ENCODE measurements at places on chromosomes 4 and X.

GRCh38 chr4:57318703-57319102, 208.5 kb upstream of the IGFBP7 start:
- DNase-seq = no peak

- DNase-seq = no peak
These were observed 30.5 kb downstream of the CNGA2 start for GRCh38 chrX:151765026-151765425.

DNA sequence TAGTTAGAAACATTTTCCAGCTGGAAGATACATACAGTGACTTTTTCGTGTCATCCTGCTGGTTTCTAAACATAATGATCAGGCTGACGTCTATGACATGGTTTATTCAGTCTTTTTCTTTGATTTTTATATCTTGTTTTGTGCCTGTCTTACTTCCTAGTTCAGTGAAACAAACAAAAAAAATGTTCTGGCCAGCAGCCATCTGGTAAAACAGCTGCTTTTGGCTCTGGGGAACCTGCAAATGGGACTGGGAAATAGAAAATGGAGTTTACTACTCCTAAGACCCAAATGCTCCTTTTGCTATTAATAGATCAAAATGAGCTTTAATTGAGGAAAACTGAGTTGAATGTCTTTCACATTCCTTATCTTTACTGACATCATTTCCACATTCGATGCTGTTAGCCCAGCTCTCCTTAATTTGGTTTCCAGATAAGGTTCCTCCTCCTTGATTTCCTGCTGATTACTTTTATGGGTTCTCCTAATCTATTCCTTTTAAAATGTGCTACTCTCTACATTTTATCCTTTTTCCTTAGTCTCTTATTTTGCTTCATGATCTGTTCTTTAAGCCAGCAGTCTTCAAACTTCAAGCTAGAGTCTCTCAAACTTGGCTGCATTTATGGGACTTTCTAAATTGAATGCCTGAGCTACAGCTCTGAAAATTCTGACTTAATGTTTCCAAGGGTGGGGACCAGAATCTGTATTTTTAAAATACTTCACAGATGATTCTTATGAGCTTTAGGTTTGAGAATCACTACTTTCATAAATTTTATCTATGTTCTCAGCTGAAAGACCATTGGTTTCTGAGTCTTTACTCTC, 499.5 kb downstream of the ANKRD50 start:
- no peak for DNase-seq

DNA sequence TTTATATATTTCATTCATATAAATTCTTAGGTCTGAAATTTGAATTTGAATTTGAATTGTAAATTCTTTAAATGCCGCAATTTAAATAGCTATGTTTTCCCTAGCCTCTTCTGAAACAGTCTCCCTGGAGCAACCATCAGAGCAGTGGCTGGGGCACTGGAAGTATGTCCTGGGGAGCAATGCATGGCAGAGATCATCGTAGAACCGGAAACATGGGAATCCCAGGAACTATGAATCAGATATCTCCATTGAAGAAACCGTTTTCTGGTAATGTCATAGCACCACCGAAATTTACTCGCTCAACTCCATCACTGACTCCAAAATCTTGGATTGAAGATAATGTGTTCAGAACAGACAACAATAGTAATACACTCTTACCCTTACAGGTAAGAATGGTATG, 4.9 kb downstream of the CPEB2 start:
- no peak for DNase-seq

- no peak for DNase-seq
These were observed 27.5 kb upstream of the PDGFC start for GRCh38 chr4:156999175-156999517.

All from GM13977 (cell line).